ENCODE measurements at places on chromosomes 2 and 18.

DNA sequence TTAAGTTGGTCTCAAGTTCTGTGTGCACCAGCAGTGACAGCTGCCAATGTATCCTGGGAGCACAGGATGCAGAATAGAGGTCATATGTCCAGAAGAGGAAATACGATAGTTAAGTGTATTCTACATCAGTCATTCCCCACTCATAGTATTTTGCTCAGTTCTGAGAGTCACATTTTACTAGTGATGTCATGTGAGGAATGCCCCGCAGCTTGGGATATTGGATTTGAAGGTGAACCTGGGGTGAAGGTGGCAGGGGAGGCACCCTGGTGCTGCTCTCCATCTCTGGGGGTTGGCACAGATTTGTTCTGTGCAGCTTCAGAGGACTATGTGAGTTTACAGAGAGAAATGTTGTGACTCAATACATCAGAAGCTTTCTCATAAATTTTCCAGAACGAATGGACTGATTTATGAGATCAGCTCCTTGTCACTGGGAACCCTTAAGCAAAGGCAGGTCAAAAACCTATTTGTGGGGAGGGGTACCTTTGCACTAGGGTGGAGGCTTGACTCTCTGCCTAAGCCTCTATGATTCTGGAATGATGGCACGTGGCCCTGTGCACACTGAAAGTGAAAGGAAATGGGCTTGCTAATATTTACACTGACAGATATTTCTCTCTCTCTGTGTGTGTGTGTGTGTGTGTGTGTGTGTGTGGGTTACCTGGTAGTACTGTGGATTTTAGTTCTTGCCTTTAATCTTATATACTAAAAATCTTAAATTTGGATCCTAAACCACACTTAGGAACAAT, 95.9 kb downstream of the NEB start:
- peak; percentile 22 for DNase-seq

GRCh38 chr2:80266231-80266630, 38.3 kb downstream of the LRRTM1 start:
- no peak for DNase-seq

GRCh38 chr2:124289060-124289459, 264.0 kb downstream of the CNTNAP5 start:
- DNase-seq = no peak

- no peak for DNase-seq
These were observed 673.5 kb upstream of the NRXN1 start for GRCh38 chr2:51705417-51705816.

- DNase-seq = peak; percentile 74
These were observed 91.9 kb downstream of the MRPS9 start for GRCh38 chr2:105129722-105130232.

DNA sequence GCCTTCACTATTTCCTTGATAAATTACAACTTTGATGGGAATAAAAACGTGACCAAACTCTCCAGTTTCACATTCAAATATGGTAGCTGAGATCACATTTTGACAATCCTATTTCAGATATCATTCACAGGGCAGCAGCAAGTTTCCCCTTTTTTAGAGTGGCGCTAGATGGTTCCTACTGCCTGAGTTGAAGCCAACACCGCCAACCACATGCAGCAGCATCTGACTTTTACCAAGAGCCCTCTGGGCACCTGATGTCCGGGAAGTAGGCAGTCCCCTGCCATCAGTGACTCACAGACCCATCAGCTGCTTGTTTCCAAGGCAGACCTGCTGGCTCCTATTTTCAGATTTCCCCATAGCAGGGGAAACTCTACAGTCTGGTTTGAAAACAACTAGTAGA, 4.0 kb upstream of the MREG start:
- DNase-seq = peak; percentile 44

DNA sequence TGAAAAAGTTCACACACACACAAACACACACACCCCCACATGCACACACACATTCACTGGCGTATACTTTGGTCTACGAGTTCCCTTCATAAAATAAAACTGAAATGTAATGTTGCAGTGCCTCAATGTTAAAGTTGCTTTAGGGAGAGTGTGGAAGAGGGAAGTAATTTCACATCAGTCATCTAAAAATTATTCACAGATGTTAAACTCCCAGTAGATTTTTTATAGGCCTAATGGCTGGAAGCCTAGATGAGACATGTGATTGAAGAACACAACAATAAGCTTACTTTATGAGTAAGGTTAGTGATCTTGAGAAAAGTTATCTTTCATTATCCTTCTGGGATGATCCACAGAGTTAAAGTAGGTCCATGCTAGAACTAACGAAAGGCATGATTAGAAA, 506.7 kb upstream of the CNTNAP5 start:
- DNase-seq = no peak

GRCh38 chr2:234913208-234913626, 38.6 kb upstream of the SH3BP4 start:
- no peak for DNase-seq

- DNase-seq = peak; percentile 66
These were observed 433 bp upstream of the MFF start for GRCh38 chr2:227324642-227324994.

DNA sequence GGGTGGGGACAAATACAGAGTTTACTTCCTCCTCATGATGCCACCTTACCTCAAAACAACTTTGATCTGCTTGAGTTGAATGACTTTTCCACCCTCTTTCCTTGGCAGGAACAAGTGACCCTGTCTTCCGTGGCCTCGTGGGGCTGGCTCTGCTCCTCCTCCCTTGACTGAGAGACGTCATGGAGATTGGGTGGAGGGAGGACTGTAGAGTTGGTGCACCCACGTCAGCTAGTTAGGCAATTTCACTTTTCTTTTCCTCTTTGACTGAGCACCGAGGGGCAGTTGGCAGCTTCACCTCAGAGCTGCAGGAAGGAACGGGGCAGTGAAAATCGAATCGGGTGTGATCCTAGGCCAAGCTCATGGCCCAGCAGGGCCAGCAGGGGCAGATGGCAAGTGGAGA, at the start of gene SP140:
TSS of gene SP140 (plus strand) at position 251 of the 400 bp plus-strand sequence. CDS start at position 360, 109 bp downstream.
- peak; percentile 74 for DNase-seq

- no peak for DNase-seq
These were observed 82.6 kb downstream of the C18orf54 start for GRCh38 chr18:54440292-54440691.

GRCh38 chr18:8450898-8451665, 158.2 kb upstream of the RAB12 start:
- no peak for DNase-seq

GRCh38 chr2:98985905-98986666, 50.1 kb upstream of the CRACDL start:
- DNase-seq = no peak

DNA sequence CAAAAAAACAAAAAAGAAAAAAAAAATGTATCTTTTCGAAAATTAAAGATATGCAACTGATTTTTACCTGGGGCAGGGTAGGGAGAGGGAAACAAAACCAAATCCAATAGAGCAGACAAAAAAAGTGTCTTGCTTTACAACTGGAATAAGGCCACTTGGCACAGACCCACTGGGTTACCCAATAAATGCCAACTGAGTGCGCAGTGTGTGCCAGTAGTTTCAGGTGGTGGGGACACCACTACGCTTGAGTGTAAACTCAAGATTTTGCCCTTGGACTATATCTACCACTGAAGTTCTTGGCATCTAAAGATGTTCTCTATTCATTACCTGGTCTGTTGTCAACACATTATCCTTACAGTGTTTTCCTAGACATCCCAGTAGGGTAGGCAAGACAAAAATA, 16.3 kb downstream of the VPS4B start:
- DNase-seq = no peak

GRCh38 chr2:45567974-45568789, 42.9 kb downstream of the SRBD1 start:
- DNase-seq = peak; percentile 66

- DNase-seq = no peak
These were observed 19.3 kb upstream of the MC2R start for GRCh38 chr18:13934676-13935075.

GRCh38 chr2:134189009-134189720, 64.7 kb upstream of the MGAT5 start:
- DNase-seq = no peak
